ENCODE measurements at places on chromosomes 16 and 17. TPM values are rescaled to one million over a fixed set of nuclear protein-coding genes. Genes with fewer than 3 reads are reported as not detected.
A peak's percentile ranks its signal among the peaks of the same experiment; 100 is the strongest.

GRCh38 chr17:726271-726919 is 6.0 kb upstream of the TLCD3A start:
- H3K4me3 ChIP-seq = no peak overlapping the region
- no peaks in the 10 kb centered on the region for H3K36me3 ChIP-seq
- H3K27ac ChIP-seq = no peak overlapping the region

DNA sequence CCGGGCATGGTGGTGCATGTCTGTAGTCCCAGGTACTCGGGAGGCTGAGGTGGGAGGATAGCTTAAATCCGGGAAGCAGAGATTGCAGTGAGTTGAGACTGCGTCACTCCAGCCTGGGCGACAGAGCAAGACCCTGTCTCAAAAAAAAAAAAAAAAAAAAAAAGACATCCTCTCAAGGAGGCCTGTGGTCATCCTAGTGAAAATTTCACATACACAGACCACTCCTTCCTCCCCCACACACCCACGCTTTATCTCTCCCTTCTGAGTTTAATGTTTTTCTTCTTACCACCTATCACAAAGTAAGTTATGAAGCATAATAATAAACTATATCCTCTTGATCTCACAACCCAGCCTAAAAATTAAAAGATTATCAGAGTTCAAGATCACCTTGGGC is 1.3 kb upstream of the NOL11 start:
- H3K4me1 ChIP-seq = peaks cover 12% of the 10 kb centered on the region
- no peaks in the 10 kb centered on the region for H3K27me3 ChIP-seq
- DNase-seq = no peak
- peaks cover 7% of the 10 kb centered on the region for H3K36me3 ChIP-seq

DNA sequence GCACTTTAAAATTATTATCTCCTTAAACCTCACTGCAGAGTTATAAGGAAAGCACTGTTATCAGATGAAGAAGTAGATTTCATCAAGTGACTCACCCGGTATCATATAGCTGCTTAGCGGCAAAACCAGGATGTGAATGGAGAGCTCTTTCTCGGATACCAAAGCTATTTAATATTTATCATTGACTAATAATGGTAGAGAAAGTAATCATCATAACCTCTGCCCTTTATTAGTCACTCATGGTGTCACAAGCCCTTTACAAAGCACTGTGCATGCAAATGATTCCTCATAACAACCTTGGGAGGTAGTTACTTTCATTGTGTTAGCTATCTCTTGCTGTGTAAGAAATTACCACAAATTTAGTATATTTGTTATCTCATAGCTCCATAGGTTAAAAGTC is 592.9 kb downstream of the MAF start:
- H3K27ac ChIP-seq = no peak overlapping the region
- peaks cover 14% of the 10 kb centered on the region for H3K4me1 ChIP-seq
- peaks cover 3% of the 10 kb centered on the region for H3K36me3 ChIP-seq
- no peak overlapping the region for H3K4me3 ChIP-seq
- no peaks in the 10 kb centered on the region for H3K27me3 ChIP-seq

DNA sequence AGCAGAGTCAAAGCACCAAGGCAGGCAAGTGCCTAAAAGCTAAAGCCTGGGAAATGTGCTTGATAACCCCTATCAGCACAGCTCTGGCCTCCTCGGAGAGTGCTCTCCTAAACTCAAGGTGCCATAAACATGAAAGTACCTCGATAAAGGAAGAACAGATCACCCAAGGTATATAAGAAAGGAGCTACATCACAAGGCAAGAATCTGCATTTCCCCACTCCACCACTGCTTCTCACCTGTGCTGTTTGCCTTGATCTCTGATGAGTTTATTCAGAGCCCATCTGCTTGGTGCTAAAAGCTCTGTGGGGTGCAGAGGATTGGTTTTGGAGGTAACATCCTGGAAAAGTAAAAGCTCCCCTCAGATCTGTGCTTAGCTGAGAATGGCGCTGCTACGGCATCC is 449.5 kb upstream of the CDH5 start:
- no peaks in the 10 kb centered on the region for H3K36me3 ChIP-seq
- DNase-seq = no peak
- H3K4me1 ChIP-seq = no peaks in the 10 kb centered on the region
- H3K27ac ChIP-seq = no peak overlapping the region
- peaks cover 14% of the 10 kb centered on the region for H3K27me3 ChIP-seq

- H3K36me3 ChIP-seq = peaks cover 14% of the 10 kb centered on the region
- H3K27ac ChIP-seq = peak overlapping the region; percentile 21
- DNase-seq = no peak
- no peaks in the 10 kb centered on the region for H3K27me3 ChIP-seq
Measured at GRCh38 chr16:56367764-56368163, 57.6 kb downstream of the AMFR start.

DNA sequence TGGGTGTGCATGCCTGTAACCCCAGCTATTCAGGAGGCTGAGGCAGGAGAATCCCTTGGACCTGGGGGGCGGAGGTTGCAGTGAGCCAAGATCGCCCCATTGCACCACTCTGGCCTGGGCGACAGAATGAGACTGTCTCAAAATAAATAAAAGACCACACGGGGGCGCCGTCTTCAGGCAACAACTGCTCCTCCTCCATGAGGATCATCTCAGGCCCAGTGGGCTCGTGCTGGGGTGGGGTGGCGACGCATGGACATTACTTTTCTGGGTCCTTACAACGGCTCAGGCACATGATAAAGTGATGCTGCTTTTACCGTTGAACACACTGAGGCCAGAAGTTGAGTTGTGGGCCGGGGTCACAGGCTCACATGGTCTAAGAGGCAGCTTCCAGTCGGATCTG is 56.2 kb downstream of the PRMT7 start:
- peaks cover 19% of the 10 kb centered on the region for H3K27me3 ChIP-seq
- H3K4me1 ChIP-seq = peaks cover 37% of the 10 kb centered on the region
- H3K27ac ChIP-seq = no peak overlapping the region
- no peak overlapping the region for H3K4me3 ChIP-seq
- DNase-seq = no peak

DNA sequence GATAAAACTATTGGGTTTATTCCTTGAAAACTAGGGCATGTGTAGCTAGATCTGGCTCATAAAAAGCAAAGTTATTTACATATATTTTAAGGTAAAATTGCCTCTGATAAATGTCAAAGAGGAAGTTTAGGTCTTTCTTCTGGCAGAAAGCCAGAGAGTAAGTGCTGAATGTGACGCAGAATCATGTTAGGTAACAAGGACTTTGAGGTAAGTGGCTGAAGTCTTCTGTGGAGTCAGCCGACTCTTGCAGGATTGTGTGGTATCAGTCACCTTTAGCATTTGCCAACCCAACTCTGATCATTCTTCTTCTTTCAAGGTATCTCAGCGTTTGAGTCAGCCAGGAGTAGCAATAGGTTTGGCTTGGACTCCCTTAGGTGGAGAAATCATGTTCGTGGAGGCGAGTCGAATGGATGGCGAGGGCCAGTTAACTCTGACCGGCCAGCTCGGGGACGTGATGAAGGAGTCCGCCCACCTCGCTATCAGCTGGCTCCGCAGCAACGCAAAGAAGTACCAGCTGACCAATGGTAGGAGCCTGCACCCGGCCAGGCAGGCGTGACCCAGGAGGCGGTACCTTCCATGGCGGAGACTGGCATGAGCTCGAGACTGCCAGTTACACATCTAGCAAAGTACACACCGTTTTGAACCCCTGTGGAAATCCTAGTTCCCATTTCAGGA is 37.9 kb downstream of the SIAH1 start:
- no peak overlapping the region for H3K4me3 ChIP-seq
- H3K27me3 ChIP-seq = no peaks in the 10 kb centered on the region
- no peaks in the 10 kb centered on the region for H3K4me1 ChIP-seq
- H3K36me3 ChIP-seq = no peaks in the 10 kb centered on the region
- no peak overlapping the region for H3K27ac ChIP-seq

DNA sequence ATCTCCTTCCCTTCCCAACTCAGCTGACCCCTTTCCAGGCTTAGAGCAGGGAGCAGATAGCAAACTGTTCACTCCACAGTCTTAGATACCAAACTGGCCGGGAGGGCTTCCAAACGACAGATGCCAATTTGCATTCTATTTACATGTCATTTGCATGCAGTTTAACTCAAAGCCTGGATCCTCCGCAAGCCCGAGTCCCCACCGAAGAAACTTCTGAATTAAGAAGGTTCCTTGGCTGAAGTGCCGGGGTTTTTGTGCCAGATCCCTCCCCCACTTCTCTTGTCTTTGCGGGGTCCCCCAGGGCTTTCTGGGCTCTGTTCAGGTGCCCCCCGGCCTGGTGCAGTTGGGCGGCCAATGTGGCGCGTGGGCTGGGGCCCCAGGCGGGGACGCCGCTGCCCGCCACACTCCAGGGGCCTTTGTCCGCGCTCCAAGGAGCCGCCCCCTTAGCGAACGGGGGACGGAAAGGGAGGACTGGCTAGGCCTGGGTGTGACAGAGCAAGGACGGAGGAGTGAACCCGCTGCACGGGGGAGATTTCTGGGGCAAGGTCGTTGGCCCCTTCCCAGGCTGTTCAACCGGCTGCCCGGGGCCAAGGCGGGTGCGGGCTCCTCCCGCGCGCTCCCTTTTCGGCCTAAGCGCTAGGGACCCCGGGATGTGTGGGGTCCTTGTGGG is 1.2 kb downstream of the GPRC5B start:
- H3K27me3 ChIP-seq = peaks cover 26% of the 10 kb centered on the region
- no peak for DNase-seq
- peaks cover 3% of the 10 kb centered on the region for H3K36me3 ChIP-seq

DNA sequence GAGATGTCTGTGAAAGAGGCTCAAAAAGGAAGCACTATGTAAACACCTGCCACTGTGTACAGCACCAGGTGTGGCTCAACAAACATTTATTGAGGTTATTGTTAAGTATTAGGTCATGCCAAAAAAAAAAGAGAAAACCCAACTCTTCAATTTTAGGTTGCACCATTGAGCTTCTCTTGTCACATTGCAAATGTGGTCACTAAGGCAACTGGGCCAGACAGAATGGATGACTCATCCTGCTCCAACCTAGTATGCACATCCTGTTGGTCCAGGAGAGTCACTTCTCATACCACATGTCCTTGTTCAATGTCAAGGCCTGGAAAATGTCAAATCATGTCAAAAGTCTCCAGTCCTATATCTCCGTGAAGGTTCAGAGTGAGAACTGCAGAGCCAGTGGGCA is 25.0 kb downstream of the HOXB1 start:
- peak overlapping the region; percentile 15 for H3K4me3 ChIP-seq
- H3K27me3 ChIP-seq = peaks cover 18% of the 10 kb centered on the region
- peaks cover 5% of the 10 kb centered on the region for H3K4me1 ChIP-seq
- peak overlapping the region; percentile 66 for H3K27ac ChIP-seq
- no peak for DNase-seq
- no peaks in the 10 kb centered on the region for H3K36me3 ChIP-seq

- no peak overlapping the region for H3K4me3 ChIP-seq
- H3K36me3 ChIP-seq = no peaks in the 10 kb centered on the region
- no peak overlapping the region for H3K27ac ChIP-seq
Measured at GRCh38 chr16:25626172-25626571, 65.6 kb upstream of the HS3ST4 start.

Gene UBE2O
- total RNA-seq = 29.1 TPM

Gene FMNL1
- 550 TPM for total RNA-seq

Gene EPOP
- 1.1 TPM for total RNA-seq

Gene HID1
- 14.9 TPM for total RNA-seq
